ENCODE measurements at places on chromosomes 3 and 15.

GRCh38 chr3:5190147-5190791 lies 2.8 kb downstream of the EDEM1 start:
- DNase-seq = no peak

GRCh38 chr3:141151439-141151838 lies 80.2 kb upstream of the PXYLP1 start:
- DNase-seq = no peak

DNA sequence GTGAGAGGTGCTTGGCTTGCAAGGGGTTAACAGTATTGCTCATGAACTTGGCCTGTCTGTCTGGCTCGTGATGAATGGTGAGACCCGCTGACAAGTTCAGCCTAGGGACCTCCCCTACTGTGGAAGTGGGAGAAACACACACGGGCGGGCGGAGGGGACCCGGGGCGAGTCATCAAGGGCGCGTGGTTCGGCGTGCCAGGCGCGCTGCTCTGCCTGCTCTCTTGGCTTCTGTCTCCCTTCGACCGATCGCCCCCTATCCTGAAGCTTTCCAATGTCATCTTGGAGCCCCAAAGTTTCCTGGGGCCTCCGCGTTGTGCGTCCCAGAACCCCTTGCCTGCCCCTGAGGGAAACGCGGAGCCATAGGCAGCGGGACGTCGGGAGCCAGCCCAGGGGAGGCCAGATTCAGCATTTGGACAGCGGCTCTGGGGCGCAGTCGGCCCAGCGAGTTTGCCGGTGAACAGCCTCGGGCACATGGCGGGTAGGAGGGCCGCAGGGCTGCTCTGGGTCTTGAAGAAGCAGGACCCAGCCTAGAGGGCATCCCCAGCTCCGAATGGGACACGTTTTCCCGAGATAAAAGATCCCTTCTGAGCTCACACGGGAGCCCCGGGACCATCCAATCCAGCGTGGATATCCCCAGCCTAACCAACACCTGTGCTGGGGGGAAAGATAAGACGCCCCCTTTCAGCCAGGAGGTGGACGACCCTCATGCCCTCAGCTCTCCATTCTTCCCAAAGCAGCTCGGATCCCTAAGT lies 27.0 kb upstream of the POLG start:
- peak; percentile 24 for DNase-seq

DNA sequence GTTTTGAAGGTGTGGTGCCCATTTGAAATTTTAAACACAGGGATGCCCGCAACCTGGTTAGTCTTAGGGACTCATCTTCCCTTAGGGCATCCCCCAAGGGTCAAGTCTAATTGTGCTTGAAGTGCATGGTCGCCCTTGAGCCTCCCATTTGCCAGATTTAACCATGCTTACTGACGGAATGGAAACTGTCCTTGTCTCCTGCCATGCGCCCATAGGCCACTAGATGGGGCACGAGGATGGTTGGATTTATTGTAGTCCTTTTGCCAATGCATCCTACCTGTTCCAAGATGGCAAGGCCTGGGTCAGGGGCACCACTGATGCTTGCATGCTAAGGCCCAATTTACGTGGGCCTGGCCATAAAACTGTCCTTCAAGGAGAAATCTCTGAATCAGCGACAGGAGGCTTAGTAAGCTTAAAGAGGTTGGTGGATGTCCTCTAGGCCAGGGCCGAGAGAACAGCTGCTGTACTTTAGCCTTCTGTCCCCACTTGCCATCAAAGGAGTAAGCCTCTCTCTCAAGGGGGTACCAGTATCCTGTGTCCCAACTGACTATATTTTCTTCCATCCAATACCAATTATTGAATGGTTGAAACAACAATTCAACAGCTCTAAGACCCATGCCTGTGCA lies 355.4 kb downstream of the OTOL1 start:
- DNase-seq = no peak

DNA sequence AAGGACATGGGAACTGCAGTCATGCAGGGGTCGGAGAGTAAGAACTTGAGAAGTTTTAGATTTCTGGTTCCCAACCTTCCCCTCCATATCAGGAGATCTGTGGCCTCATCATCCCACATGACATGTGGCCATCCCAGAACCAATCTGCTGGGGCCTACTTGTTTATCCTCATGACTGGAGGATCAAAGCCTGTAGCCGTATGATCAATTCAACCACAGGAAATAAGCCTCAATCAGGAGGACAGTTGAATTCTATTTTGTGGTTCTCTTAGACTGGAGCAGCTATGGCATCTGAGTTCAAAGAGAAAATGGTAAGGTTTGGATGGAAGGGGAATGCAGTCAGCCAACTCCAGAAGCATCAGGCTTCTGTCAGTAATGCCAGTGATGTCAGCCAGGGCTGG lies 57.2 kb downstream of the IL16 start:
- DNase-seq = no peak

DNA sequence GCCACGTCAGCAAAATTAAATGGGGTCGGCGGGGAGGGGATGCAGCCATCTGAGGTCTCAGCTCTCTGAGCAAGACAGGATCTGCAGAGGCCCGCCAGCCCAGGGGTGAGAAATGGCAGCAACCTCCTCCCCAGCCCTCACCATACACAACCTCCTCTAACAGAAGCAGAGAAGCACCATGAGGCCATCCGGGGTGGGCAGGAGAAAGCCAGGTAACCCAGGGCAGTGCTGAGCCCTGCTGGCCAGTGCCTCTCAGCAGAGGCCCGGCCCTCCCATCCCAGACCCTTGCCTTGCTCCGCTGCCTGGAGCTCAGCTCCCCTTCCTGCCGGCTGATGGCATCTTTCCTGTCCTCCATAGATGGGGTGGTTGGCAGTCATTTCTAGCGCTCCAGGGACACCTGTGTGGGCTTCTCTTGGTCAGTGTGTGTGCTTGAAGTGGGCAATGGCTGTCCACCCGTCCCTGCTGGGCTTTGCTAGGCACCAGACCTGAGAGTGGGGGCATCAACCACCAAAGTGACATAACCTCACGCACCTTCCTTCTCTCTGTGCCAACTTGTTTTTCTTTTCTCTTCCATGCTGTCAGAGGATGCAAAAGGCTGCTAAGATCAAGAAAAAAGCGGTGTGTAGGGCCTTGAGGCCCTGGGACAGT lies 175.8 kb downstream of the NSMCE3 start:
- DNase-seq = no peak

DNA sequence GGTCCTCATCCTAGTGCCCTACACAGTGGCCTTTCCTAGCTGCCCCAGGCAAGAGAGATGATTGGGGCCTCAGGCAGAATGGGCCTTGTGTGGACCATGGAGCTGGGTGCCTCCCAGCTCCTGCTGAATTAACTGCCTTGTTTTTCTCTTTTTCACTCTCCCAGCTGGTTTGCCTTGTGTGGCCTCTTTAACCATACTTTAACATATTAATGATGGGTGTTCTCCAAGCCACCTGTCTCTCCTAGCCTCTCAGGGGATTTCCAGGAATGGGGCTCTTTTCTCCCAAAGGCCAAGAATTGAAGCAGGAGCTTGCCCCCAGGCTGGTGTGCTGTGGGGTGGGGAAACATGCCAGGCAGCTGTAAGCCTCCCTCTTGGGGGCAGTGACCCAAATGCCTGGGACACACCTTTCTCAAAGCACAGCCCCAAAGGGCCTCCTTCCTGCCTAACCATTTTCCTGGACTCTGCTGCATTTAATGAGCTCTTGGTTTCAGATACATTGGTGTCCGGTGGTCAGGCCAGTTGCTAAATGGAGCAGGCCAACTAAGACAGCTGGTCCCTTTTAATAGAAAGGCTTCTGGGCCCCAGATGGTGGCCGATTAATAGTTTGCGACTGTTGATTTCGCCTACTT lies 5.6 kb downstream of the ALPK3 start:
- DNase-seq = no peak

DNA sequence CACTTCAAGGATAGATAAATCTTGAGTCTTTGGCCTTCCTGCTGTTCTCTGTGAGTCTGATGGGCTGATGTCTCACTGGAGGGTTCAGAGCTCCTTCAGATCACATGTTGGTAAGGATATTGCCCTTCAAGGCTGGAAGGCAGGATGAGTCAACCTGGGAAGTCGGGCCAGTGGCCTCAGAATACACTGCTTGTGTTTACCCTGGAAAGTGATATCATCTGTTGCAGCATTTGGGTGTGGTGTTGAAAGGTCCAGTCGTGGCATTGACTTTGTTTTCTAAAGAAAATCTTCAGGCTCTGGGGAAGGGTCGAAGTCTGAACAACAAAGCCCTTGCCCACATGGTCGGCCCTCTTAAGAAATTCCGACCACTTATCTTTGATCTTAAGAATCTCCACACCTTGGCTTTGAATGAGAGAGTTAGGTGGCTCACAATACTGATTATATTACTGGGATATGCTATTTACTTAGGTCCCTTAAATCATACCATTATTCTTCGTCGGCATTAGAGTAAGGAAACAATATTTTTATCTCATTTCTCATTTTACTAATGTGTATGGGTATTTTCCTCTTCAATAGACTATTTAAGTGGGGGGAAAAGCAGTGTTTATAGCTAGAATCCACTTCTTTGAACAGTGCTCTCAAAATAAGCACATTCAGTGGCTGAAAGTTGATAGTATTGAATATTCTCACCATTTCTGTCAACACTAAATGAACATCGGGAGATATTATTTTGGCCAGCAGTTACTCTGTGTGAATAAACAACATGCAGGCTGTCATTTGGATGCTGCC lies 303.9 kb upstream of the RASGRP1 start:
- no peak for DNase-seq

DNA sequence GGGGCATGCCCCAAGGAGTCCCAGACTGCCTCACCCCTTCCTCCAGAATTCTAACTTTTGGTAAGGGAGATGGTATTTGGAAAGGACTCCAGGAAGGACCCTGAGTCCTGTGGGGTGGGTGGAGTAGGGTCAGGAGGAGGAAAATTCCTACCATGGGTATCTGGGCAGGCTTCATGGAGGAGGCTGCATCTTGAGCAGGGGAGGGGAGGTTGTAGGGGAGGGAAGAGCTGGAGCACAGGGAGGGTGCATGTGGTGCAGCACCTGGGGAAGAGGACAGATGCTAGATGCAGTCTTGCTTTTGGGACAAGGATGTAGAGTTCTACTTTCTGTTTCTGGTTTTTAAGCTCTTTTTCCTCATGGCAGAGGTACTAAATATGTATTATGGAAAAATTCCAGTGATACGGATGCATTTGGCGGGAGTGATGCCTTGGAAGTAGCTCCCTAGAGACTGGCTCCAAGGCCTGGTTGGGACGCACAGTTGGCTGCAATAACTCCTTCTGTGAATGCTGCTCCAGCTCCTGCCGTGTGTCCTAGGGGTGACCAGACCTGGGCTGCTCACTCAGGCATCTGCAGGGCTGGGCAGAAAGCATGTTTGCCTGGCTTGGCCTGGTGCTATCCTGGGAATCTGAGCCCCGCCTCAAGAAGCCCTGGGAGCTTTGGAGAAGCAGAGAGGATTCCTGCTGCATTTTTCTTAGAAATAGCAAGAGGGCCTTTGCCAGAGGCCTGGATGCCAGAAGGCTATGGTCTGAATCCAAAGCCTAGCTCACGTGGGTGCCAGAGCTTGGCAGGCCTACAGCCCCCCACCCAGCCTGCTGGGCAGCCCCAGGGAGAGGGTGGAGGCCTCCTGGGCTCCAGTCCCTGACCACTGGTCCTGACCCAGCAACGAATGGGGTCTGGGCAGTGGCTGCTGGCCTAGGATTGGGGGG lies 10.1 kb downstream of the SEMA3F start:
- no peak for DNase-seq

- no peak for DNase-seq
These were observed 366.2 kb upstream of the ROPN1 start for GRCh38 chr3:124358156-124358555.

GRCh38 chr15:75090388-75090734 lies 67.0 kb downstream of the PPCDC start:
- DNase-seq = no peak

GRCh38 chr15:86384186-86384585 lies 304.5 kb downstream of the AGBL1 start:
- no peak for DNase-seq

- DNase-seq = no peak
These were observed 242.6 kb downstream of the PTPRG start for GRCh38 chr3:61803983-61804382.

DNA sequence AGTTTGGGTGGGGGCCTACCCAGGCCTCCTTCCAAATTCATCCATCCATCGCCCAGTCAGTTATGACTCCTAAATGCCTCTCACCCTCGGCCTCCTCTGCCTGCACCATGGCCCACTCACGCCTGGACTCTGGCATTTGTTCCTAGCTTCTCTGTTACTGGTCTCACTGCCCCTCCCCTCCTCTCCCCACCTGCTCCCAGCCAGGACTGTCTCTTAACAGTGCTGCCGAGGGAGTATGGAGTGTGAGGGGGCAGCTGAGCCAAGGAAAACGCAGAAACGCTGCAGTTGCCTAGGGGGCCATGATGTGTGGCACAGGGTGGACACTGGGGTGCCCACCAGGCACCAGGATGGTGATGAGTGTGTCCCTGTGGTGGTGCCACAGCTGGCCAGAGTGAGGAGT lies 3.1 kb downstream of the RCCD1 start:
- DNase-seq = no peak

DNA sequence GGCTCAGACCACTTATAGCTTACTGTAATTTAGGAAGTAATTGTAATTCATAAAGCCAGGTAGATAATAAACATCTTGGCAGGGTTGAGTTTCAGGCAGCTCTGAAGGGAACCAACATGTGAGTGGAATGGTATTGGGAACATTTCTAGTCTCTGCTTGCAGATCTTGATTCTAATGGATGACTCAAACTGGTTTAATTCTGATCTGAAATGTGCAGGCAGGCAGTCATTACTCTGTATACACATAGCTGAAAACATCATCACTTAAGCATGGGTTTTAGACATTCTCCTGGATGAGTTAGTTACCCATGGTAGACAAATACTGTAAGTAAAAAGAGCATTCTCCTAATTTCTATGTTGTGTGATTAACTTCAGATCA lies 317.0 kb upstream of the TPRG1 start:
- no peak for DNase-seq

DNA sequence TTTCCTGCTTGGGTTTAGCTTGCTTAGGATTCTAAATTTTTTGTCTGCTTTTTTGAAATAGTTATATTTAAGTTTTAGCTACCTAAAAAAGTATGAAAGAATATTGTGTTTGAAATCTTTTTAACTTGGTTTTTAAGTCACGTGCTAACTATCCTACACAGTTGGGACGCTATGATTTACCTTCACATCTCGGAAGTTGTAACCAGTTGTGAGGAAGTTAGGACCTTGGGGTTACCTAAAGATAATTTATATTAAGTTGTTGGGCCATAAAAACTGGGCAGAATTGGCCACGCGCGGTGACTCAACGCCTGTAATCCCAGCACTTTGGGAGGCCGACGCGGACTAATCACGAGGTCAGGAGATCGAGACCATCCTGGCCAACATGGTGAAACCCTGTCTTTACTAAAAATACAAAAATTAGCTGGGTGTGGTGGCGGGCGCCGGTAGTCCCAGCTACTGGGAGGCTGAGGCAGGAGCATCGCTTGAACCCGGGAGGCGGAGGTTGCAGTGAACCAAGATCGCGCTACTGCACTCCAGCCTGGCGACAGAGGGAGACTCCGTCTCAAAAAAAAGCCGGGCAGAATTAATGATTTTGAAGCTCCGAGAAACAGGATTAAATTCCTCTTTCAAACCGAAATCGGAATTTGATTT lies 1.0 kb downstream of the ZFAND6 start:
- no peak for DNase-seq

DNA sequence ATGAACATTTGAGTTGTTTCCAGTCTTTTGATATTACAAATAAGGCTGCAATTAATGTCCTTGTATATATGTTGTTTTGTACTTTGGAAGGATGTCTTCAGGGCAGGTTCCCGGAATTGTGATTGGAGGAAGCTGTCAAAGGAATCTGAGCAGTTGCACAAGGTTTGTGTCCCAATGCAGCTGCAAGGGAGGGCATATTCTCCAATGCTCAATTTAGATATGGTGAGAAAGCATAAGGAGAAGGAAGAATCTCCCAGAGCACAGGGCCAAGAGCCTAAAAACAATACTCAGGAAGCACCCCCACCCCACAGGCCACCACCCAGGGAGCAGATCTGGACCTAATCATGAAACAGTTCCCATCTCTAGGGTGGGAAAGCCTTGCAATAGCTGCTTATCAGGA lies 228.0 kb upstream of the LRRFIP2 start:
- DNase-seq = no peak
